ENCODE measurements at places on chromosomes 11 and 22.

GRCh38 chr11:131324921-131325570 lies 45.4 kb upstream of the NTM start:
- DNase-seq = no peak

GRCh38 chr11:15216678-15217077 lies 102.0 kb downstream of the INSC start:
- DNase-seq = peak; percentile 27

GRCh38 chr11:78021611-78022010 lies 1.5 kb downstream of the KCTD14 start:
- no peak for DNase-seq

- no peak for DNase-seq
Measured at GRCh38 chr11:72591023-72591422, 83.2 kb downstream of the PDE2A start.

DNA sequence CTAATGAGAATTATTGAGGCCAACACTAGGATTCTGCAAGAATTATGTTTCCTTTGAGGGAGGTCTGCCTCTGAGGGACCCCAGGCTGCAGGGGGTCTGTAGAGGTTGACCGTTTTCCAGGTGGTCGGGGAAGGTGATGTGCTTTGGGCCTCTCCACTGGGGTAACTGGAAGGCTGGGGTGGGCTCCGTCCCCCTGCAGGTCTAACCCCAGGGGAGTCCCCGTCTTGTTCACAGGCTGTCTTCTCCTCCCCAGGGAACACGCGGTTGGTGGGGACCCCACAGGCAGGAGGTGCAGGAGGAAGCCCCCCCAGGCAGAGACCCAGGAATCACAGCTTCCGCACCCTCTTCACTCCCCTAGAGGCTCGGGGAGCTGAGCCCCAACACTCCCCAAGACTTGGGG lies 726.4 kb downstream of the BRD1 start:
- no peak for DNase-seq

- DNase-seq = no peak
Measured at GRCh38 chr11:1777737-1778136, 14.0 kb upstream of the CTSD start.

GRCh38 chr11:69295079-69295994 lies 1.4 kb downstream of the MYEOV start:
- no peak for DNase-seq

DNA sequence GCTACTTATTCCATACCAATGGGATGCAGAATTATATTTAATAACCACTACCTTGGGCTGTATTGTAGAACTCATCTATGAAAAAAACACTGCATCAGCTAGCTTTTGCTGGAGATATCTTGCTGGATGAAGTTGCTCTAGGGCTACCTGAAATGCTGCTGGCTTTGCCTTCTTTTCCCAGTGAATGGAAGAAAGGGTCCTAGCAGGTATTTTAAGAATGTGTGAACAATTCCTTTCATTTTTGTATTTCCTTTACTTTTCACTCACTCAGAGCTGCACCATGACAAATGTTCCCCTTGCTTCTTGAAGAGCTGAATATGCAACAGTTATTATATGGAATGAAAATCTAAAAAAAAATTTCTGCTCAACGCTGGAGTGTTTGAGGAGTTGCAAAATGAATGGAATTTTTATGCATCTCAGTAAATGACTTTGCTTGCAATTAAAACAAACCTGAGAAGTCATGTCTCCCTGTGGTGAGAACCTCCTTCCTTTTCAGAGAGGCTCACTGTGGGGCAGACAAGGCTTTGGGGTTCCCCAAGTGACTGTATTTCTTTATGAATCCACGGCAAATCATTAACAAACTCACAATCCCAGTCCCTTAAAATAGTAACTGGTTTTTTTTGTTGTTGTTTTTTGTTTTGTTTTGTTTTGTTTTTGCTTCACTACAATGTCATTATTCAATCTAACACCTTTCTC lies 566.8 kb upstream of the KIRREL3 start:
- no peak for DNase-seq

- no peak for DNase-seq
Measured at GRCh38 chr11:117834838-117835443, 10.4 kb upstream of the FXYD2 start.

- DNase-seq = no peak
Measured at GRCh38 chr11:76185931-76186401, 20.3 kb downstream of the WNT11 start.

DNA sequence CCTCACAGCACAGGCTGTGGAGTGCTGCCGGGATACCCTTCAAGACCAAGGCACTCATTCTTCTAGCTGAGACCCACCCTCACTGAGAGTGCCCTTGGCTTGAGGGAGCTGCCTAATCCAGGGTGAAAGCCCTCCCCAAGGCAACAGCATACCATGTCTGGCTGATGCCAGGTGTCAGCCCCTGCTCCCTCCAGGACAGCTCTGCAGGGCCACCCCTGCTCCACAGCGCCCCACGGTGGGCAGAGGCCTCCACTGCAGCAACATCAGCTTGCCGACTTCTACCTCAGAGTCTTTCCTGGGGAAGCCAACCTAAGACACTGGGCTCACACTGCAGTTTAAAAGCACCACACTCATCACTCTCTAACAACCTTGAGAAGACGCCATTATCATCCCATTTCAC lies 29.0 kb downstream of the TTLL1 start:
- DNase-seq = peak; percentile 78

- DNase-seq = no peak
Measured at GRCh38 chr11:133541021-133541719, 8.9 kb upstream of the OPCML start.

DNA sequence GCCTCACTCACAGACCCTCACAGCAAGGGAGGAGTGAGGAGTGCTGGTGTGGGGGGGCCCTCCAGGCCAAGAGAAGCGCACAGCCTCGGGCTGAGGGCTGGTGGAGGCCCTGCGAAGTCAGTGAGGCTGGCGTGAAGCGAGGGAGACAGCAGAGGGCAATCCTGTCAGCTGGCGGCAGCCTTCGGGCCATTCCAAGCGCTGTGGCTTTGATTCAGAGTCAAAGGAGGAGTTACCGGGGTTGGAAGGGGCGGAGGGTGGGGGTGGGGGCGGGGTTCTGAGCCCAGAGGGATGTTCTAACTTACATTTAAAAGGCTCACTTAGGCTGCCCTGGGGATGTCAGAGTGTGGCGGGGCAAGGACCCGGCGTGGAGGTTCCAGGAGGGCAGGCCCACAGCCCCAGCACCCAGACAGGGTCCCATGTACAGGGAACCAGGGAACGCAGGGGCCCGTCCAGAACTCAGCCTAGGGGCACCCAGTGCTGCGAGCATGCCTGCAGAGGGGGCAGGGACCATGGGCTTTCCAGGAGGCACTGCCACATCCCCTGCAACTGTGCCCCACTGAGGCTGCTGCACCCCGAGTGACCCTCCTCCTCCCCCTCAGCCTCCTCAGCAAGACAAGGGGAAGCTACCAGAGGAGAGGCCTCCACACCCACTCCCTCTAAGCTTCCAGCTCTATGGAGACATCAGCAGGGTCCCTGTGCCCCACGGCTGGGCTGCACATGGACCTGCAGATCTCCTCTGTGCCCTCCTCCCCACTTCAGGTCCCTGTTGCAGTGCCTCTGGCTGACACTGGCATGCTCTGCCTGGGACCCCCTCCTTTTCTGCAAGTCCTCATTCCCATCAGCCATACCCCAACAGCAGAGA lies 39.7 kb upstream of the TTLL12 start:
- DNase-seq = peak; percentile 18

All from HEK293T (cell line).